CD4-positive, alpha-beta T cell treated with Interleukin-6 at 100 ng/mL for 8 hours (primary cell): ENCODE measurements at places on chromosomes 7 and 10.

DNA sequence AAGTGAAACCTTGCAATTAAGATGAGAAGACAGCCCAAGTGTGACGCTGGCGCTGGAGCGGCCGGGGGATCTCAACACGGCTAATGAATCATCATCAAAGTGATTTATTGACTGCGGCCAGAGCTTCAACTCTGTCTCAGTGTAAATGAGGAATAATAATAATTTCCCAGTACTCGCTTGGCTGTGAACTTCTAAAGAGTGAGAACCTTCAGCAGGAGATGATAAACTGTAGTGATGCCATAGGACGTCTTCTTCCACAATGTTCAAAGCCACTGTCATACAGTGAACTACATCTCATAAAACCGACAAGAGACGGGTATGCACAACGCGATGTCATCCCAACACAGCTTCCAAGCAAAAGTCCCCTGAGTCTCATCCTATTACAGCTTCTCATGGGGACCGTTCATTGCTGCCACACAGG lies 123.6 kb upstream of the NOBOX start:
- no peak for DNase-seq

- DNase-seq: no peak
Measured at GRCh38 chr7:151851145-151851751, 25.7 kb downstream of the PRKAG2 start.

- DNase-seq: no peak
Measured at GRCh38 chr7:94561841-94562514, 52.4 kb downstream of the CASD1 start.

DNA sequence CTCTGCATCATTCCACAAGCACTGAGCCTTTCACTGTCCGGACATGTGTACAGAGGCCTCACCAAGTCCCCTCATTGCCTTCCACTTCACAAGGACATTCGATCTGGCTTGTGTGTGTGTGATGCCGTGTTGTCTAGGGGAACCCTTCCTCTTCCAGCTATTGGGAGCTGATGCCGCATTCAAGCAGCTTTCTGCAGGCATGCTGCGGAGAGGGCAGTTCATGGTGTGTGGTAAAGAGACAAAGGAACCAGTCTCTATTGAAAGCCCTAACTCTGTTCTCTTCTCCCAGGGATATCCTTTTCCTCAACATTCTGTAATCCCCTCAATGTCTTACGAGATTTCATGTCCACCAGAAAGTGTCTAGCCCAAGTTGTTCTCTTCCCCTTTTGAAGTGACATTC lies 141.6 kb downstream of the ALOX5 start:
- no peak for DNase-seq

- DNase-seq: no peak
Measured at GRCh38 chr7:122352454-122352853, 47.9 kb upstream of the FEZF1 start.

- DNase-seq: no peak
Measured at GRCh38 chr10:113302062-113302461, 250.8 kb upstream of the HABP2 start.

DNA sequence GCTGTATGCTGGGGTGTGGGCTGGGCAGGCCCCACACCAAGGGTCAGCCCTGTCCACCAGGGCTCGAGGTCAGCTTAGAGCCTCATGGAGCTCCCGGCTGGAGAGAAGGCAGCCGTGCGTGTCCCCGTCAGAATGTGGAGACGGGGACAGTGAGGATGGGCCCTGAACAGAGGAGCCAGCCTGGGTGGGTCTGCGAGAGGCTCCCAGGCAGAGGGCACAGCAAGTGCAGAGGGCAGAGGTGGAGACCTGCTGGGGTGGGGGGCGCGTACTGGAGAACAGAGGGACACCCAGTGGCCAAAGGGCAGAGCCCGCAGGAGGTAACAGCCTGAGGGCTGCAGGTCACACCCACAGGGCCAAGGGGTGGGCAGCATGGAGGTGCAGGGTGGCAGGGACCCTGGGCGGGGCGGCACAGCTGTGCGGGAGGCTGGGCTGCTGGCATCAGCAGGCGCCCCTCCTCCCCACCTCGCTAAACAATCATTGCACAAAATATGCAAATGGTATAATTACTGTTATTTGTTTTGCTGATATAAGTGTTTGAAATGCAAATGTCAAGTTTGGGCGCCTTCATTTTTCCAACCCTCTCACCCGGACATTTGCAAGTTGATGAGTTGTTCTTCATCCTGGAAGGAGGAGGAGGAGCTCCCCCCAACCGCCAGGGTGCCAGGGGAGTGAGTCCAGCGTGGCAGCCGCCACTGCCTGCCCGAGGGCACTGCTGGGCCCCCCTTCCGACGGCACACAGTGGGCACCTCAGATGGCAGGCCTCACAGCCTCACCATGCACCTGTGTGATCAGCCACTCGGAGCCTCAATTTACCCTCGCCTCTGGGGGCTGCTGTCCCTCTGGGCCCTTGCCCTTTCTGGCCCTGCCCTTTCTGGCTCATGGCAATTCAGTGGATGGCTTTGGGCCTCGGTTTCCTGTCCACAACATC lies 35.0 kb downstream of the ELFN1 start:
- DNase-seq: no peak

DNA sequence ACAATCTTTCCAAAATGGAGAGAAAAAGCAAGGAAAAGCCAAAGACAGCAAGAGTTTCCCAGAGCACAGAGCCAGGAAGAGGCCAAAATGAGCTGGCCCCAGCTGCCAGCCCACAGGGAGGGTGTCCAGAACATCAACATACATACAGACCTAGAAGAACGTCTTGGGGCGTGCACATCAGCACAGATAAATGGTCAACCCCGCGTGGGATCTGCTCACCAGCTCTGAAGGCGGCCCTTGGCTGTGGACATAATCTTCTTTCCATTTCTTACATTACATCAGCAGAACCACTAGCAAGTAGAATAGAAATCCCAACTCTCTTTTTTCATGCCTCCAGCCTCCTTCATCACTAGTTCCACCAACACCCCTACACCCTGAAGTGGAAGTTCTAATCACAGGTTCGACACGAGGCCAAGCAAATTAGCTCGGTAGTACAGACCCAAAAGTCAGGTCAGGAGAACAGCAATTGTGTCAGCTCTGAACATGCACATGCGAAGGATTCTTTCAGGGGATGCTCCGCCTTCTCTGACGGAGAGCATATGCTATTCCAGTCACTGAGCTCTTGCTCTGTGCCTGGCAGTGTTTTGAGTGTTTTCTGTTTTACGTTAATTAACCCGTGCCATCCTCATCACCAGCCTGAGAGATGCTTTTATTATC lies 16.4 kb downstream of the SH3PXD2A start:
- no peak for DNase-seq

- no peak for DNase-seq
Measured at GRCh38 chr7:50327443-50327842, 22.9 kb downstream of the IKZF1 start.

DNA sequence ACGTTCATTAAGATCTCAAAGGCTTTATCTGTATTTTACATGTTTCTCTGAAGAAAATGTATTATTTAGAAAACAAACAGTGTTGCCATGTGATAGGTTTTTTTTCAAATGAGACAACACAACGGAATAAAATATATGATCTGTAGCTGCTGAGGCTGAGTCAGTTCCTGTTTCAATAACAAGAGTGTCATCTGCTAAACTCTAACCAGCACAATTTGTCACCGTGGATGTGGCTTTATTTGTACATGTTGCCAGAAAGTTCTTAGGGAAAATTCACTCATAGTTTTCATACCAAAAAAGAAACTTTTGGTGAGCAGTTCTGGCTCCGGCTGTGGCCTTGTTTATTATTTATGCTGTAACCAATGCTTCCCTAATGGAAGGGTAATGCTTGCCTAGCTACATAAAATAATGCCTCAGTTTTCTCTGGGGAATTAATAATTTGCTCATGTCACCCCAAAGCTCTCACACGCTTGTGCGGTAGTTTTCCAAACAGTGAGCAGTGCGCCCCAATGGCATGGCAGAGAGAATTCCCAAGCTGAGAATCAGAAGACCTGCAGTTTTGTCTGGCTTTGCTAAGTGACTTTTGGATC lies 20.3 kb upstream of the KLF6 start:
- peak; percentile 88 for DNase-seq

GRCh38 chr7:157846271-157846670 lies 509.5 kb downstream of the DNAJB6 start:
- DNase-seq: no peak

- DNase-seq: peak; percentile 82
Measured at GRCh38 chr7:158824028-158824427, 5.3 kb downstream of the ESYT2 start.

DNA sequence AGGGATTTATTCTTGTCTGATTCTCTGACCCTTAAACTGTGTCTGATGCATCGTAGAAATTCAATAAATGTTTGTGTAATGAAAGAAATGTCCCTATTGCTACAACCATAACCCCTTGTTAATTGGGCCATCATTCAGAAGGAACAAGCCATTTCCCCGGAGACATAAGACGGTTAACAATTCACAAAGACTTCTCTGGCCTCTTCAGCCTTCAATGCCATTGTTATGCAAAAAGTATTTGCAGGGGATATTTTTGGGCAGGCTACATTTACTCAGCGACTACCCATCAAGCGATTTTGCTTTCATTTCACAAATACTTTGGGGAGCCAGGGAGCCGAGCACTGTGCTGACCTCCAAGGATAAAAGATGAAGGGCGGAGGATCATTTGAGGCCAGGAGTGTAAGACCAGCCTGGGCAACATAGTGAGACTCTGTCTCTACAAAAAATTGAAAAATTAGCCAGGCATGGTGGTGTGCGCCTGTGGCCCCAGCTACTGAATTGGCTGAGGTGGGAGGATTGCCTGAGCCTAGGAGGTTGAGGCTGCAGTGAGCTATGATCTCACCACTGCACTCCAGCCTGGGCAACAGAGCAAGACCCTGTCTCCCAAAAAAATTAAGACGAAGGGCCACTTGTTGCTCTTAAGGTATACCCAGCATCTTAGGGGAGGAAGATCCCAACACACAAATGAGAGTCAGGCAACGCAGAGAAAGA lies 20.0 kb upstream of the SDK1 start:
- no peak for DNase-seq

DNA sequence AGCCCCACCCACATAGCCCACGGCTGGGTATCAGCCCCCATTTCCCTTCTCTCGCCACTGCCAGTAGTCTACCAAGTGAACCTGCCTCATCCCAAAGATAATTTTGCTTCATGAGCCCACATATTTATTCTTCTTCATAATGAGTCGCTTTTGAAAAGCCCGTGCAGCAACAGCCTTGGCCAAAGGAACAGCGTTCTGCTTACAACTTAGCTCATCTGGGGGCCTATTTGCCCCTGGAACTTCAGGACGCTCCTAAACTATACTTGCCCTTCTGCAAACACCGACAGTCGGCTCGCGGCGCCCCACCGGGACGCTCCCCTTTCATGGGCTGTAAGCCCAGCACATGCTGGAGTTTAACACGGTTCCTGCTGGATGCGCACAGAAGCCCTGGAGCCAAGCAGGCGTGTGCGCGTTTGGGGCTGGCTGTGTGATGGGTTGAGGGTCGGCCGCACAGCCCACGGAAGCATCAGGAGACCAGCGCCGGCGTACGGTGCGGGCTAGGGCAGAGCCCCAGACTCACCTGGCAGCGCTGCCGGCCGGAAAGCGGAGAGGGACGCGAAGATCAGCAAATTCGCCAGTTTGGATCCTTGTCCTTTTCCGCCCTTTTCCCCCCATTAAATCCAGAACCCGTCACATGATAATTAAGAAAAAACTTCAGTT lies 370 bp downstream of the TMEM60 start:
- DNase-seq: no peak

DNA sequence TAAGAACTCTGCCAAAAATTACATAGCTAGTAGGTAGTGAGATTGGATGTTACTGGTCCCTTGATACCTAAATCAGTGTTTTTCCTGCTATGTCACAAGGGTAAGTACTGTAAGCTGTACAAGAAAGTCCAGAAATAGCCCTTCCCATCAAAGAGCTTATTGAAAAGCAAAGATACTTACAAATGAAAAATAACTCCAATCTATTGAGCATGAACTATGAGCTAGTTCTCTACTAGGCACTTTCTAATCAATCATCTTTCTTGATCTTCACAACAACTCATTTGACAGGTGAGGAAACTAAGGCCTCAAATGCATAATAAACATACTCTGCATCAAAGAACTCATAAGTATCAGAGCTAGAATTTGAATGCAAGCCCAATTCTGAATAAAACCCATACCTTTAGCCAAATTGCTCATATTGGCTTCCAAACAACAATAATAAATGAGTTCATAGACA lies 249.8 kb upstream of the TCF7L2 start:
- DNase-seq: no peak

DNA sequence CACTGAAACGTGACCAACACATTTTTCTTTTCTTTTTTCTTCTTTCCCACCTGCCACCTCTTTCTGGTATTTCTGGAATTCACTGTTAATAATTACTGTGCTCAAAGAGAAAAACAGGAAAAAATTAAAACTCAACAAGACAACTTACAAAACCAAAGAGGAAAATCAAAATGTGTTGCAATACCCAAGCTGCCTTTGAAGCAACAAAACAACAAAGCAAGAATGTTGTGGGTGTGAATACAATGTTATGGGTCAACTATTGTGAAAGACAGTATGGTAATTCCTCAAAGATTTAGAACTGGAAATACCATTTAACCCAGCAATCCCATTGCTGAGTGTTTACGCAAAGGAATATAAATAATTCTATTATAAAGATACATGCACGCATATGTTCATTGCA lies 415.1 kb downstream of the GFRA1 start:
- DNase-seq: no peak

GRCh38 chr10:104327745-104328645 lies 10.3 kb downstream of the ITPRIP start:
- no peak for DNase-seq

GRCh38 chr7:148878317-148878716 lies 5.8 kb downstream of the EZH2 start:
- DNase-seq: no peak

GRCh38 chr10:124476043-124476725 lies 14.6 kb downstream of the LHPP start:
- no peak for DNase-seq

DNA sequence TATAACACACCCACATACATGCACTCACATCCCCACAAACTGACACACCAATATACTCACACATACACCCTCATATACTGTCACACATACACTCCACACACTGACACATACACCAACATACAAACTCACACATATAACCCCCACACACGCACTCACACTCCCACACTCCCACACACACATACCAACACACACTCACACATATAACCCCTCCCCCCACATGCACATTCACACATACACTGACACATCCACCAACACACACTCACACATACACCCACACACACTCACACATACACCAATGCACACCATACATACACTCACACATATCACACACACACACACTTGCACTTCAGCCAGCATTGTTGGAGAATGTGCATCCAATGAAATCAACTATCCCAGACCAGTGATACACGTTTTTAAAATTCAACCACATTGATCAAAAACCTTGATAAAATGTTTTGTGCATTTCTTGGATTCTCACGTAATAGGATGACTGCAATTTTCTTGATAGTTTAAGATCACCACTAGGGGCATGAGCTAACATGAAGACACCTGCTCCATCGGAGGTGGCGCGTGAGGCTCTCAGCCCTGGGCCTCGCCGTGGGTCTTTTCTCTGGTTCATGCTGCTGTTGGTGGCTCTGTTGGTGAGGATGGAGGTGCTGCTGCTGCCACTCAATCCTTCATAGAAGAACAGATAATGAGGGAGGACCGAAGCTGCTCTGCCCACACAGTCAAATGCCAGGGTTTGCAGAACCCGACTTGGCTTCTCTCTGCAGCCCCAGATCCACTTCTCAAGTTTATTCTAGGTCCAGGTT lies 32.1 kb upstream of the CHST15 start:
- DNase-seq: no peak

- DNase-seq: no peak
Measured at GRCh38 chr7:37035631-37036030, 311.3 kb upstream of the AOAH start.

GRCh38 chr10:91587710-91588638 lies 44.9 kb downstream of the PPP1R3C start:
- no peak for DNase-seq
